ENCODE measurements at places on chromosomes 1 and 21. TPM values are rescaled to one million over a fixed set of nuclear protein-coding genes. Genes with fewer than 3 reads are reported as not detected.

Gene PDC
- not detected for total RNA-seq

Gene FMO2
- not detected for total RNA-seq

Gene SMPDL3B
- total RNA-seq = 0.99 TPM

Gene AGT
- 0.06 TPM for total RNA-seq

Gene OR2L8
- not detected for total RNA-seq

Gene SH3BGRL3
- 156 TPM for total RNA-seq

Gene CYP4Z1
- total RNA-seq = not detected

Gene GBP5
- total RNA-seq = not detected

Gene EPHA10
- 0.91 TPM for total RNA-seq

Gene HSD11B1
- not detected for total RNA-seq

Gene BARHL2
- total RNA-seq = not detected

Gene ZNF669
- 3.2 TPM for total RNA-seq

Gene S100PBP
- total RNA-seq = 15.8 TPM

Gene PAFAH2
- 9.1 TPM for total RNA-seq

Gene STUM
- not detected for total RNA-seq

Gene RHD
- total RNA-seq = not detected

Gene ANGPTL3
- not detected for total RNA-seq

Gene PRAMEF9
- not detected for total RNA-seq

Gene OR2T33
- not detected for total RNA-seq
